Left ventricle myocardium inferior (tissue), 1 donor: ENCODE measurements at places on chromosomes 12 and 14.
A peak's percentile ranks its signal among the peaks of the same experiment; 100 is the strongest.

DNA sequence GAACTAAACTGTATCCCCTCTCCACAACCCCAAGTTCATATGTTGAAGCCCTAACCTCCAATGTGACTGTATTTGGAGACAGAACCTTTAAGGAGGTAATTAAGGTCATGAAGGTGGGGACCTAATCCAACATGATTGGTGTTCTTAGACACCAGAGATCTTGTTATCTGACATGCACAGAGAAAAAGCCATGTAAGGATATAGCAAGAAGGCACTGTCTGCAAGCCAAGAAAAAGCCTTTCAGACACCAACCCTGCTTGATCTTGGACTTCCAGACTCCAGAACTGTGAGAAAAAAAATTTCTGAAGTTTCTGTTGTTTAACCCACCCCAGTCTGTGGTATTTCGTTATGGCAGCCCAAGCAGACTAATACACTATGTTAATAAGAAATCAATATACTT is 62.2 kb upstream of the CFL2 start:
- no peak overlapping the region for H3K4me3 ChIP-seq
- H3K27ac ChIP-seq: no peak overlapping the region
- peaks cover 70% of the 10 kb centered on the region for H3K36me3 ChIP-seq
- no peaks in the 10 kb centered on the region for H3K27me3 ChIP-seq

DNA sequence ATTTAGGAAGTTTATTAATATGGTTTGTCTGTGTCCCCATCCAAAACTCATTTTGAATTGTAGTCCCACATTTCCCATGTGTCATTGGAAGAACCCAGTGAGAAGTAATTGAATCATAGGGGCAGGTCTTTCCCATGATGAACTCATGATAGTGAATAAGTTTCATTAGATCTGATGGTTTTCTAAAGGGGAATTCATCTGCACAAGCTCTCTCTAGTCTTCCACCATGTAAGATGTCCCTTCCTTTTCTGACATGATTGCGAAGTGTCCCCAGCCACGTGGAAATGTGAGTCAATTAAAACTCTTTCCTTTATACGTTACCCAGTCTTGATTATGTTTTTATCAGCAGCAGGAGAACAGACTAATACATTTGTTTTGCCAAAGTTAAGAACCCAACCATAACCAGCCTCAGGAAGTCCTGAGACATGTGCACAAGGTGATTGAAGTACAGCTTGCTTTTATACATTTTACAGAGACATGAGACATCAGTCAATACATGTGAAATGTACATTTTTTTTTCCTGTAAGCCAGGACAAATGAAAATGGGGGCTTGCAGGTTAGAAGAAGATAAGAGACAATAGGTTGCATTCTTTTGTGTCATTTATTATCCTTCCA is 1136.7 kb downstream of the TMEM121 start:
- H3K4me1 ChIP-seq: no peaks in the 10 kb centered on the region
- no peak for DNase-seq
- H3K36me3 ChIP-seq: no peaks in the 10 kb centered on the region
- peaks cover 21% of the 10 kb centered on the region for H3K27me3 ChIP-seq
- H3K27ac ChIP-seq: no peak overlapping the region
- H3K4me3 ChIP-seq: no peak overlapping the region

DNA sequence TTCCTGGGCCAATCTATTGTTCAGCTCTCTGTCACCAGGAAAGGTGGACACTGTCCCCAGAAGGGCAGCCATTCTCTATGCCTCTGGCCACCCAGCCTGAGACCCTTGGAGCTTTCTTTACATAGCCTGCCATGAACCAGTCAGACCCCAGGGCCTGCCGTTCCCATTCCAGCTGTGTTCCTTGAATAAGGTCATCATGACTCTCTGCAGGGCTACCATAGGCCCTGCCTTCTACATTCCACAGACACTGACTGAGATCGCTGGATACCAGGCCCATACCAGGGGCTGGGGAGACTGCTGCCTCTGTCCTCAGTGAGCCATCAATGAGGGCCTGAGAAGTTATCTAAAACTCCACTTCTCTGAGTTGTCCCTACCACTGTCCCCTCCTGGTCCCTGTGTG is 75.5 kb downstream of the SYNE3 start:
- H3K4me1 ChIP-seq: peaks cover 9% of the 10 kb centered on the region
- H3K27ac ChIP-seq: no peak overlapping the region

DNA sequence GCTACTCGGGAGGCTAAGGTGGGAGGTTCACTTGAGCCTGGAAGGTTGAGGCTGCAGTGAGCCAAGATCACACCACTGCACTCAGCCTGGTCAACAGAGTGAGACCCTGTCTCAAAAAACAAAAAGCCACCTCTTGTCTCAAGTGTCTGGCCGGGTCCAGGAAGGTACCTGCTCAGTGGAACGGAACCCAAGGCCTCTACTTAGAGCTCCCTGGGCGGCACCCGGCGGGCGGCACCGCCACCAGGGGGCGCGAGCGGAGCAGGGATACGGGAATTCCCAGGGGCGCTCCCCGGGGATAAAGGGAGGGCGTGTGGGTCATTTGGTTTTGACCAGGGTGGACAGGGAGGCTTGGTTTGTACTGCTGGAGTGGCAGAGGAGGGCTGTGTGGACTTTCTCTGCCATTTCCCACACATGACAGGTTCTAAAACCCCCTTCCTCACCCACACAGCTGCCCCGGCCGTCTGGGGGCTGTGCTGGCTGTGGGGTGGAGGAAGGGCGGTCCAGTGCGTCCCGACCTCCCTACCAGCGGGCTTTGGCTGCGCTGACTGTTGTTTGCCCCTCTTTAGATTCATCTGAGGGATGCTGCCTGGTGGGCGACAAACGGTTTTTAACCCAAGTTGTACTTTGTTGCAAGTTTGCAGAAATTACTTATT is 91.4 kb downstream of the SETD3 start:
- peaks cover 6% of the 10 kb centered on the region for H3K4me1 ChIP-seq
- peaks cover 24% of the 10 kb centered on the region for H3K27me3 ChIP-seq
- no peak overlapping the region for H3K4me3 ChIP-seq
- H3K27ac ChIP-seq: no peak overlapping the region

GRCh38 chr14:72291908-72292688 is 359.9 kb downstream of the RGS6 start:
- no peaks in the 10 kb centered on the region for H3K36me3 ChIP-seq
- no peaks in the 10 kb centered on the region for H3K27me3 ChIP-seq
- H3K4me1 ChIP-seq: peaks cover 11% of the 10 kb centered on the region
- no peak for DNase-seq
- peak overlapping the region; percentile 38 for H3K4me3 ChIP-seq

- H3K27me3 ChIP-seq: no peaks in the 10 kb centered on the region
- no peak overlapping the region for H3K27ac ChIP-seq
- no peak for DNase-seq
- H3K4me1 ChIP-seq: no peaks in the 10 kb centered on the region
- H3K36me3 ChIP-seq: no peaks in the 10 kb centered on the region
- H3K4me3 ChIP-seq: no peak overlapping the region
Measured at GRCh38 chr12:39722504-39722903, 102.9 kb upstream of the ABCD2 start.

- H3K27ac ChIP-seq: peak overlapping the region; percentile 87
- peaks cover 62% of the 10 kb centered on the region for H3K4me1 ChIP-seq
- no peak overlapping the region for H3K4me3 ChIP-seq
- H3K27me3 ChIP-seq: no peaks in the 10 kb centered on the region
Measured at GRCh38 chr14:64201296-64201695, 92.9 kb downstream of the ESR2 start.

- no peak overlapping the region for H3K4me3 ChIP-seq
- no peak overlapping the region for H3K27ac ChIP-seq
- no peaks in the 10 kb centered on the region for H3K36me3 ChIP-seq
- no peaks in the 10 kb centered on the region for H3K27me3 ChIP-seq
Measured at GRCh38 chr12:99809909-99810308, 162.4 kb downstream of the GARIN6 start.

DNA sequence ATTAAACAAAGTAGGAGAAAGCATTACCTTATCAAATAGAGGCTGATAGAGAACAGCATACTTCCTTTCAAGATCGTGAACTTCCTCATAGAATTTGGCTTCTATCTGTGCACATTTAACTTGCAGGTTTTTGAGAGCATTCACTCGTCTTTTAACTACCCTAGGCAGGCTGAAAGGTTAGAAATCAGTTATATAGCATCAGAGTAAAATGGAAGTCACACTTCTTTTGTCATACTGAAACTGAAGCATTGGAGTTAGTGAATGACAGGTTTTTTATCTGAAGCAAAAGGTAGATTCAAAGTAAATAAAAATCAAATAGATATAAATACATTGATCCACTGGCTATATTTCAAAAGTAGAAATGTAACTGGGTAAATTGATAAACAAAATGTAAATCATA is 24.4 kb downstream of the NAP1L1 start:
- H3K27me3 ChIP-seq: no peaks in the 10 kb centered on the region
- no peak for DNase-seq
- peaks cover 90% of the 10 kb centered on the region for H3K36me3 ChIP-seq

- H3K27ac ChIP-seq: no peak overlapping the region
- DNase-seq: no peak
- H3K36me3 ChIP-seq: no peaks in the 10 kb centered on the region
- no peak overlapping the region for H3K4me3 ChIP-seq
Measured at GRCh38 chr12:75822416-75822815, 209.2 kb downstream of the PHLDA1 start.

DNA sequence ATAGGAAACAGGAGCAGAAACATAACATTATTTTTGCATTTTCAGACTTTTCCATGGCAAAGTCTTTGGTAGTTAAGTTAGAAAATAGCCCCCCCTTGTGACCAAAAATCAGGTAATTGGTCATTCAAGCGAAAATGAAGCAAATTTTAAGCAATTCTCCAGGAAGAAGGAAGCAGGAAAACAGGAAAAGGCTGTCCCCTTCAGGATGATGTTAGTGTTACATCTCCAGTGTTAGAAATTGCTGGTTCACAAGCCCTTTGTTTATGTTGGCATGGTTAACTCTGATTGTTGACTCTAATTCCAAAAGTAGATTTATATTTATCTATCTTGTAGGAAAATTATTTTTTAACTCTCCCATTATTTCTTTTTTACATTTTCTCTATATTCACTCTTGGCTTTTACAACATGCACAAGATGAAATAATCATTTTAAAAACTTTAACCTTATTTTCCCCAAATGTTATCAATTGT is 18.8 kb upstream of the GAS2L3 start:
- no peaks in the 10 kb centered on the region for H3K36me3 ChIP-seq
- no peaks in the 10 kb centered on the region for H3K27me3 ChIP-seq
- no peak for DNase-seq
- peak overlapping the region; percentile 43 for H3K27ac ChIP-seq
- peaks cover 7% of the 10 kb centered on the region for H3K4me1 ChIP-seq

DNA sequence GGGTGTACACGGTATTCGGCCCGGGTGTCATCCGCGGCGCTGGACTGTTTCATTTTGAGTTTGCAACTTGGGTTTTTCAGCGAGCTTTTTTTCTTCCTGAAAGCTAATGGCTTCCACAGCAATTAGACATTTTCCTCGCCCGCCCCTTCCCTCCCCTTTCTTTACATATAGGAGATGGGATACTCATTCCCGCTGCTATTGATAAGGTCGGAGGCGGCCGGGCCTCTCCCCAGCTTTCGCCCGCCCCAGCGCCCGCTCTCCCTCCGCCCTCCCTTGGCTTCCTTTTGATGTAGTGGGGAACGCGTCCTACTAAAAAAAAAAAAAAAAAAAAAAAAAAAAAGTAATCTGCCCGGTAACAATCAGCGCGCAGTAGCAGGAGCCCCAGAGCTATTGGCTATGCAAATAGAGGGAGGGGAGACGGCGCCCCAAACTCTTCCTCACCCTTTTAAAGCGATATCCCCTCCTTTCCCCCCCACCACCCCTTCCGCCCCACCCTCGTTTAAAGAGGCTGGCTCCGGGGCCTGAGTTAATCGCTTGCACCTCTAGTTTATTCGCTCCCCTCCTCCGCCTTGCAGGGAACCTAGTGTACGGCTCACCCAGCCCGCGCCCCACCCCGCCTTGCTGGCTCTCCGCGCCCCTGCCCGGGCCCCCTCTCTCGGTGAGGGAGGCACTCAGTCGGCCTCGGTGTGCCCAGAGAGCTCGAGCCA is 1.7 kb upstream of the CCND2 start:
- H3K36me3 ChIP-seq: peaks cover 9% of the 10 kb centered on the region
- peak overlapping the region; percentile 86 for H3K4me3 ChIP-seq
- DNase-seq: peak; percentile 75
- peaks cover 75% of the 10 kb centered on the region for H3K27me3 ChIP-seq

DNA sequence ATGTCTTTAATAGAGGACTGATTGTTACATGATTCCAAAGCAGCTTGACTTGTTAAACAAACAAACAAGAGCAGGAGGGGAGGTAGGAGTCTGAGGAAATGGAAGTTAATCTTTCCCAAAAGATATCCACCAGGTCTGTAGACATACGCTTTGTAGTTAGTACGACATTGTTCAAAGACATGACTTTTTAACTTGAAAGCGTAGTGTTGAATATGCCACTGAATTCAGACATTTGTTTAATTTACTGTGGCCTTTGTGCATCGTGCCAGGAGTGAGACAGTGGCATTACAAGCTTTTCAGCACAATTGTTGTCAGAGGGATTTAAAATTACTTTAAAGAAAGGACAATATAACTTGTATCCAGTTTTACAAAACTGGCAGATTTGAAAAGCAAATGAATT is 53.0 kb downstream of the SAV1 start:
- DNase-seq: no peak
- no peaks in the 10 kb centered on the region for H3K4me1 ChIP-seq
- H3K27me3 ChIP-seq: no peaks in the 10 kb centered on the region
- no peak overlapping the region for H3K27ac ChIP-seq

- no peak overlapping the region for H3K4me3 ChIP-seq
- no peak overlapping the region for H3K27ac ChIP-seq
- H3K4me1 ChIP-seq: no peaks in the 10 kb centered on the region
- no peaks in the 10 kb centered on the region for H3K27me3 ChIP-seq
- H3K36me3 ChIP-seq: no peaks in the 10 kb centered on the region
Measured at GRCh38 chr12:100174495-100174894, 26.1 kb upstream of the ACTR6 start.

GRCh38 chr12:130661486-130662255 is 54.4 kb downstream of the RIMBP2 start:
- H3K27me3 ChIP-seq: peaks cover 50% of the 10 kb centered on the region
- no peak for DNase-seq
- no peaks in the 10 kb centered on the region for H3K4me1 ChIP-seq
- no peak overlapping the region for H3K27ac ChIP-seq
- no peak overlapping the region for H3K4me3 ChIP-seq

DNA sequence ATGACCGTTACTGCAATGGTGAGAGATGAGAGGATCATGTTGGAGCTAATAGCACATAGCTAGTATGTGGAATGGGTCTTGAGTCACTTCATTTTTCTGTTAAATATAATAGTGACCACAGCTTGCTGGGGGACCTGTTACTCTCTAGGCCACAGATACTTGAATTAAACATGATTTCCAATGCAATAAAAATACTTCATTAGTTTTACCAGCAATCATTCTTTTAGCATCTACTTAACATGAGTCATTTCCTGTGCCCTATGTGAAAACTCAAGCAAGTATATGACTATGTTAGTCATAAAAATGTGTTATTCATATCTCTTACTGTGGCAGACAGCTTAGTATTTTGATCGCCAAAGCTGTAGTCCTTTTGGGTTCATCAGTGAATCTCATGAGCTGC is 798.8 kb downstream of the SLC16A7 start:
- no peaks in the 10 kb centered on the region for H3K36me3 ChIP-seq
- H3K27ac ChIP-seq: no peak overlapping the region
- H3K4me1 ChIP-seq: no peaks in the 10 kb centered on the region
- no peak overlapping the region for H3K4me3 ChIP-seq
- DNase-seq: no peak
- H3K27me3 ChIP-seq: no peaks in the 10 kb centered on the region

- no peaks in the 10 kb centered on the region for H3K36me3 ChIP-seq
- H3K27me3 ChIP-seq: no peaks in the 10 kb centered on the region
- H3K27ac ChIP-seq: peak overlapping the region; percentile 81
- DNase-seq: no peak
- H3K4me3 ChIP-seq: peak overlapping the region; percentile 91
- peaks cover 48% of the 10 kb centered on the region for H3K4me1 ChIP-seq
Measured at GRCh38 chr14:75064205-75064567, 362 bp upstream of the ACYP1 start.
